HuH-7 (cell line): ENCODE measurements at places on chromosomes 3 and 15.

DNA sequence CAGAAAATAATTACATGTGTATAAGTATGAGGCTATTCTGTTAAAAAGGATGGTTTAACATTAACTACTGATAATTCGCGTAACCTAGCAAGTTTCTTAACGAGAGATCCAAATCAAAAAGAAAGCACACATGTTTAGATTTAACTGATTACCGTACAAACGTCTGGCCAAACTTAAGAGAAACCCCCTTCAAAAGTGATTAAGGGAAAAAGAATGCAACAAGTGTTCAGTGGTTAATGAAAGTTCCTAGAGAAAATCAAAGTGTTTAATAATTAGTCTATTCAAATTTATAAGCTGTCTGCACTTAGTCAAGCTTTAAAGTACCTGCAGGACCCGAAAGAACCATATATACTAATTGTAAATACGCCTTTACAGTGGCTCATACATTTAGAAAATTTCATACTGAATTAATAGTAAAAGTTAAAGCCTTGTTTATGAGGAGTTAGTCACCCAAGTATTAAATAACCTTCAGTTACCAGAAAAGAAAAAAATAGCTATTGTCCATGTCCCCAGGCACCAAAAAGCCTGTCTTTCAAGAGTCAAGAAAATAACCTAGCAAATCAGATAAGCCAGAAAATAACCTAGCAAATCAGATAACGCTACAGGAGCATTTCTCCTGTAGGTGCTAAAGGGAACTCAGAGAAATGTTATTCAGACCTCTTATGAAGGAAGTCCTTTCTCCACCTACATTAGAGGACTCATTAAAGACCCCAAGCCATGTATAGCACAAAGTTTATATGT, 34.6 kb downstream of the ZNF589 start:
- DNase-seq = no peak

DNA sequence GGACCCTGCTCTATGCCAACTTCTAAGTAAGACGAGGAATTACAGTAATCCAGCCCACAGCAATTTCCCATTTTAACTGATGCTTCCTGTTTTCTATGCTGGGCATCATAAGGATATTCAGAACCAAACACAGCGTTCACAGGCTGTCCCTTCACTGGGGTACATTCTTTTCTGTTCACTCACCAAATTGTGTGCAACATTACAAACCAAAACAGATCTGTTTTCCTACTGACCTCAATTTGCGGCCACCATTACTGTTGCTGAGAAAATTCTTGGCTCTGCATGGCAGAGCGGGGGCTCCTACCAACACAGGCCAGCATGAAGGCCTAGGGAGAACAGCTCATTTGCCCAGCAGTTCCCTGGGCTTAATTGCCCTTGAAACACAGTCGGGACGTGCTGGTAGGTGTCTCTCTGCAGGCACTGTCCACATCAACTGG, 76.5 kb downstream of the MYO1E start:
- no peak for DNase-seq

DNA sequence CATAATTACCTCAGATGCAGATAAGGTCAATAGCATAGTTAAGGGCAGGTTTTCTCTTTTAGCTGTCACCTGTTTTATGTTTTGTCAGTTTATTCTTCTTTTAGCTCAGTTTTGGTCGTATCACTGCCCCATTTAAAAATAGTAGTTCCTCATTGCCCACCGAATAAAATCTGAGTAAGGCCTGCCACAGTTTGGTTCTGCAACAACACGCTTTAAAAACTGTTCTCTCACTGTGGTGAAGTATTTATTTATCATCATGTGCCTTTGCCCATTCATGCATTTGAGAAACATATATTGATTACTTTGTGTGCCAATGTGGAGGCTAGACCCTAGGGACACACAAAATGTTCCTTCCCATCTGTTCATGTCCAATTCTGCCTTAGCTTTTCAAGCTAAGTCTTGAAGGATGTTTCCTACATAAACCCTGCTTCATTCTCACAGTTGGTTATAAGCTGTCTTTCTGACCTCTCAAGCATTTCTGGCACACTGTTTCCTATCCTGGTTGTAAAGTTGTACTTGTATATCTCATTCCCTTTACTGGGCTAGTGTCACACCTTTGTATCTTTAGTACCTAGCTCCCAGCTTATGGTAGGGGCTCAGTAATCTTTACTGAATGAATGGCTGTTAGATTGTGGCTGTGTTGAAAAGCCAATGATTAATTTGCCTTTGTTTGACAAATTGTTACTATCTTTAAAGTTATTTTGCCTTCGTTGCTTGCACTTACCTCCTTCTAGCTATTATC, 23.9 kb downstream of the AKAP13 start:
- no peak for DNase-seq

GRCh38 chr3:8279886-8280550, 221.6 kb upstream of the LMCD1 start:
- DNase-seq = no peak

DNA sequence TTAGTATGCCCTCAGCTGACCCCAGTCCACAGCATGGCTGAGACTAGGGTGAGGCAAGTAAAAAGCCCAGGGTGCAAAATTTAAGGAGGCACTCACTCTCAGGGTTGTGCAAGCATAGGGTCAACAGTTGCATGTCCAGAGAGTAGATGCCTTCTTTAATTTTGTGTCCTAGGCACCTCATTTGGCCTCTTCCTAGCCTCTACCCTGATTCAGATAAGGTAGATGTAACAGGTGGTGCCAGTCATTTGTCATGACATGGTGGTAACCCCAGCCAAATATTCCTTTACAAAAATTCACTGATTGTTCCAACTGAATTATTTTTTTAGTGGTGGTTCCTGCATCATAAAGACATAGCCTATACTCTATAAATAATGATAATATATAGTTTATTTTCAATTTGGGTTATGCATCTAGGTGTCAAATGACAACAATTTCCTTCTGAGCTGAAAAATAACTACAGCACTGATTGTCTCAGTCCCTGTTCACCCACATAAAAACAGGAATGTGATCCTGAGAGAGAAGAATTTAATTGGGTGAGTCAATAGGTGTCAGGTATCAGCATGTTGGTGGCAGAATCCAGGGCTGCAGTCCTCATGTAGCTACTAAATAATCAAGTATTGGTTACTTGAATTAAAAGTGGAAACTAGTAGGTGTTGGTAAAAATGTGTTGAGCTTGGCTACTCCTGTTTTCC, 44.2 kb upstream of the TIPARP start:
- no peak for DNase-seq

DNA sequence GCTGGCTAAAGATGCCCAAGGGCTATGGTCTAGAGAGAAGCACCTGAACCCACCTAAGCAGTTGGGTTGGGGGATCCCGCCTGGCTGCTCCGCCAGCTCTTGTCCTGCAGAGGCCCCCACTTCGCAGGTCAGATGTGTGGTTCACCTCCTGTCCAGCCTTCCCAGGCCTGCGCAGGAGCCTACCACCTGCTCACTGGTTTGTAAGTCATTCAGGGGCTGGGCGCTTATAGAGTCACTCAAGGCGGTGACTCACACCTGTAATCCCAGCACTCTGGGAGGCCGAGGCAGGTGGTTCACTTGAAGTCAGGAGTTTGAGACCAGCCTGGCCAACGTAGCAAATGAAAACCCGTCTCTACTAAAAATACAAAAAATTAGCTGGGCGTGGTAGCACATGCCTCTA, 3.9 kb upstream of the FURIN start:
- no peak for DNase-seq

DNA sequence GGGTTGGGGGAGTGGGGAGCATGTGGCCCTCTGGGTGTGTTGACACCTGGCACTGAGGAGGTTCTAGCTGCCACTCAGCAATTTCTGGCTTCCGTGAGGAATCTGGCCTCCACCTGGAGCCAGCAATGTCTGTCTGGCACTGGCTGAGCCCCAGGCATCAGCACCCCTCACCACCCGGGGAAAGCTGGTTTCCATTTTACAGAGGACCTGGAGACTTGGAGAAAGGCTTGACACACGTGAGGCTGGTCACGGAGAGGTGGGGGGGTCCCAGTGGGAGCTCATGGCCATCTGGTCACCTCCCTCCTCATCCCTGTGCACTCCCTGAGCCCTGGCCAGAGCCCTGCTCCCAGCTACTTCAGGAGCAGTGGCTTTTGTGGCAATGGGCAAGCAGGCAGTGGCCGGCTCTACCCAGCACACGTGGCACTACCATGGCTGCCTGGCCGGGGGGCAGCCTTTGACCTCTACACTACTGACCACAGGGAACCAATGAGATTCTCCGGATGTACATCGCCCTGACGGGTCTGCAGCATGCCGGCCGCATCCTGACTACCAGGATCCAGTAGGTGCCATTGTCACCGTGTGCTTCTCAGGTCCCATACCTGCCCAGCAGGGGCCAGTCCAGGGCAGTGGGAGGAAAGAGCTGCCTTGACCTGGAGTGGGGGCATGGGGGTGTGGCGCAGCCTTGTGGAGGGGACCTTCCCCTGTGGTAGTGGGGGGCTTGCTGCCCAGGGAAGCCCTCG, 28.5 kb downstream of the ACAD9 start:
- no peak for DNase-seq

DNA sequence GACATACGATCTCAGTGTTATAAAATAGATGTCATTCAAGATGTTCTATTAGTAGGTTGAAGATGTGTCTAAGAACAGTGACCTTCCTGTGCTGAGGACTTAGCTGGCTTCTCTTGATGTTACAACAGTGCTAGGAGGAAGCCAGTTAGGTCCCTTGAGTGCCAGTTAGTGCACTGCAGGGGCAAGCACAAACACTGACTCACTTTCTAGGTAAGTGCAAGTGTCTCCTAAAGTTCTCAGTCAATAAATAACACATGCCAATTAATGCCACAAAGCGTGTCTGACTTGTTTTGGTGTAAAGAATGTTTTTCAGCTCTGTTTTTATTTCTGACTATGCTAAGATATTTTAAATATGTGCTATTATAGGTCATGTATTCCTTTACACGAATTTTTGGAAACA, 211.8 kb downstream of the NAALADL2 start:
- DNase-seq = no peak

GRCh38 chr15:35755237-35755802, 209.4 kb upstream of the DPH6 start:
- DNase-seq = no peak

- DNase-seq = peak; percentile 99
These were observed at the start of gene CALML4 for GRCh38 chr15:68204776-68205557. Gene CALML4 (minus strand): TSS chr15:68205332. CDS start chr15:68205247, 85 bp downstream.

DNA sequence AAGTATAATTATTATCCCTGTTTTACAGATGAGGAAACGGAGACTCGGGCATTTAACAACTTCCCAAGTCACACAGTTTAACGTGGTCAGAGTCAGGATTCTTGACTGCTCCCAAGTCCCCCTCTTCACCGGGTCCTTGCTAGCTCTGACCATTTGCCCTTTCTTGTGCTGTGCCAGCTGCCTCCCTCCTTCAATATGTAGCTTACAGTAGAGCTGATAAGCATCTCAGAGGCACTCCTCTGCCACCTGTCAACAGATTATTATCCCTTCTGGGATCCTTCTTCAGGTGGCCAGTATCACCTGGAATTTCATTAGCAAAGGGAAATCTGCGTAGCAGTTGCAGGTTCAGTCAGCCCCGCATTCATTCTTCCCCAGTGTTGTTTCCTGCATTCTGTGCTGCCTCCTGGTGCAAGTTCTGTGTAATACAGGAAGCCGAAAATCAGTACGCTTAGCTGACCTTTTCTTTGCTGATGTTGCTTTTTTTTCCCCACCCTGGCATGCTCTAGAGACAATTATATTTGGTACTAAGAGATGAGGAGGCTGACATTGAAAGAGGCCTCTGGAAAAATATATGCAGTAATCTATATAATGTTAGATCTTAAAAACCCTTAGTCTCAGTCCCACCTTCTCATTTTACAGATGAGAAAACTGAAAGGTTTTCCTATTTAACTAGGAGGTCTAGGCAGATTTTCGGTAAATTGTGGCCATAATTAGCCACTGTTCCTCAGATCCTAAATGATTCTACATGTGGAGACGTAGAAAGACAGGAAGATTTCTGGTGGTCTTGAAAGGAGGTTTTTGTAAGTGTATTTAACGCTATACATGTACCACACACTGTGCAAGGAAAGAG, 24.8 kb downstream of the TMOD2 start:
- peak; percentile 54 for DNase-seq

DNA sequence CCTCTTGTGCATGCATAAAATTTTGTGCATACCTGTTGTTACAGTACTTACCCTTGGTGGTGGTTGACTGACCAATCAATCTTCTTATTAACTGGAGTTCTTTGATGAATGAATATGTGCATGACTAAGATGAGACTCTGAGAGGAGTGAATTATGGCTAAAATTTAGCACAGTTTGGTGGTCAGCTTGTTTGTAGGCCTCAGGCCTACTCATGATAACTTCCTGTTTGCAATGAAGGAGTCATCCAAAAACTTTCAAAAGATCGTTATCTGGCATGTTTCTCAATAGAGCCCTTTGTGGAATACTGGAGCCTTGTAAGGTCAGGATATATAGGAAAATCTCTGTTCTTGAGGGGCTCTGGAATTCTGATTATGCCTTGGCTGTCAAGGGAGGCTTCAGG, 66.5 kb downstream of the LEKR1 start:
- no peak for DNase-seq

- DNase-seq = no peak
These were observed 5.0 kb downstream of the ISLR start for GRCh38 chr15:74178326-74179100.

DNA sequence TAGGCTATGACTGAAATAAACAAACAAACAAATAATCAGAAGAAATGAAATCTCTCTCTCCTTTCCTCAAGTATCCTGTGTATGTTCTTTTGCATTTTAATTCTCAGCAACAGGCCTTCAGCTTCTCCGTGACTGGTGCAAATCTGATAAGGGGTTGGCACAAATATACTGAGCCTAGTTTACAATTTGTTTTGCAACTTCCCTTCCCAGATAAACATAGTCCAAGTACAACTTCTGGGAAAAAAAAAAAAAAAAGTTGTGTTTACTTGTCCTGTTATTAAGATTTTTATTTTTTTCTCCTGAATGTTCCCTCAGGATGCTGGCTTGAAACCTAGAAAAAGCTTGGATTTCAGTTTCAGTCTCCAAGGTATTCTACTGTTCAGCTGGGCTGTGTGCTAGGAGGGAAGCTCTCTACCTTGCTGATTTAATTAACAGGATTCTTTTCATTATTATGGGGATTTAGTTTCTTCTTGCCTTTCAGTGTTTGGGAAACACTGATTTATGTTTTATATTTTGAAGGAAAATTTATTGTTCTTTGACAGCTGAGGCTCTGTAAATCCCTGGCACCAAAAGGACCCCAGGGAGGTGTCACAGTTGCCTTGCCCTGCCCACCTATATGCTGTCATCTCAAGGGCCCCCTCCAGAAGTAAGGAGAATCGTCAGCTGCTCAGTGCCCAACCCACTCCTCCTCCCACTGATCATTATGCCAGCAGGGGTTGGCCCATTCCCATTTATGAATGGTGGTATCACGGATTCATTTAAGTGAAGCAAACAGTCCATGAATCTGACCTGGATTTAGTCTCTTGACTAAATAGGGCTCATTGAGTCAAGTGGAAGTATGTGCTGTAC, 185.2 kb downstream of the MEIS2 start:
- no peak for DNase-seq

DNA sequence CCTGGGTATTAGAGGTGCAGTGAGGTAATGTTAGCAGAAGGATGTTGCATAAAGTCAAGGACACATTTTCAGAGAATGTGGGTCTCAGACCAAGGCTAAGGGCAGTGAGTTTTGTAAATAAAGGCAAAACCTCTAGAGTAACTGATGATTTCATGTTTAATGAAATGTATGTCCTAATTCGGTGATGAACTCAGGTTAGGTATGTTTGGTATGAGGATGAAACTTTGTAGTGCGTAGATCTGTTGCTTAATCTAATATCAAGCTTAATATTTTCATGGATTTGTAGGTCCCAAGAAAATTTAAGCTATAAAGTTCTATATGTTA, 3.6 kb downstream of the USP50 start:
- no peak for DNase-seq

- DNase-seq = no peak
These were observed 125.1 kb upstream of the RGMA start for GRCh38 chr15:93214106-93214505.
